ENCODE measurements at places on chromosomes 12 and 14.

- no peak for DNase-seq
Observed at GRCh38 chr12:90098132-90098779, 389.6 kb upstream of the ATP2B1 start.

DNA sequence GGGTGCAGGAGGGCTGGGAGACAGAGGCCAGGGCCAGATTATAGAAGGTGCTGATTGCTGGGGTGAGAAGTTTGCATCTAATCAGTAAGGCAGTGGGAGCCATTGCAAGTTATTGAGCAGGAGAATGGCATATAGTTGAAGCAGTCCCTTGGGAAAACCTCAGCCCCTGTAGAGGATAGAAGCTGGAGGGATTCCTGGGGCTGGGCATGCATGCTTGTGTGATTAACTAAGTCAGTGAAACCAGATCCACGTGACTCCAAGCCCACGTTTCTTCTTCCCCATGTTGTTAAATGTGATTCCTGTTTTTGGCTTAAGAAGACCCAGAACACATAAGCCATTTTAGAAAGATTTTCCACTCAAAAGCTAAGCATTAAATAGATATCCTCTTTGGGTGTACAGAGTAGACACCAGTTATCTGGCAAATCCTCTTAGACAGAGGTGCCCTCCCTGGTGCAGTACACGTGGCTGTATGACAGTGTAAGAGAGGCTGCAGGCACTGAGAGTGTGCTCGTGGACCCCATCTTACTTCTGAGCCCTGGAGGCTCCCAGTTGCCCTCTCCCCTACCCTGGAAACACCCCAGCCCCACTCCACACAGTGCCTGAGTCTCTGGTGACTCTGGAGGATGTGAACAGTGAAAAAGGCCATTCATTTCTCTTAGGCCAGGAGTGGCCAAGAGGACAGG, 3.2 kb downstream of the C14orf132 start:
- DNase-seq = no peak

- peak; percentile 70 for DNase-seq
Observed at GRCh38 chr12:112939761-112940381, 1.6 kb downstream of the OAS3 start.

GRCh38 chr14:77475432-77476115, 17.7 kb downstream of the AHSA1 start:
- DNase-seq = no peak

DNA sequence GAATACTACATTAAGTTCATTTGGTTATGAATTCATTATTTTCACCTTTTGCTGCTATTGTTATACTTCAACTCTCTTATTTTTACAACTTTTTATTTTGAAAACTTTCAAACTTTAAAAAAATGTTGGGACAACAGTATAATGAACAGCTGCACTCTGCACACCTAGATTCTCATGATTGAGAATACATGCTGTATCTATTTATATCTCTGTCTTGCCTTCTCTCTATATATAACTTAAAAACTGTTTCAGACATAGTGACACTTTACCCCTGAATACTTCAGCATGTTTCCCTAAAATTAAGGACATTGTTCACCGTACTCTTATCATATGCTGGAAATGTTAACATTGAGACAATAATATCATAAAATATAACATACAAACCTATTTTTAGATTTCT, 237.1 kb downstream of the GPHN start:
- no peak for DNase-seq

Measured in NAMALWA (cell line).